Tibial artery (tissue), 4 donors: ENCODE measurements at places on chromosomes 11 and 22.

DNA sequence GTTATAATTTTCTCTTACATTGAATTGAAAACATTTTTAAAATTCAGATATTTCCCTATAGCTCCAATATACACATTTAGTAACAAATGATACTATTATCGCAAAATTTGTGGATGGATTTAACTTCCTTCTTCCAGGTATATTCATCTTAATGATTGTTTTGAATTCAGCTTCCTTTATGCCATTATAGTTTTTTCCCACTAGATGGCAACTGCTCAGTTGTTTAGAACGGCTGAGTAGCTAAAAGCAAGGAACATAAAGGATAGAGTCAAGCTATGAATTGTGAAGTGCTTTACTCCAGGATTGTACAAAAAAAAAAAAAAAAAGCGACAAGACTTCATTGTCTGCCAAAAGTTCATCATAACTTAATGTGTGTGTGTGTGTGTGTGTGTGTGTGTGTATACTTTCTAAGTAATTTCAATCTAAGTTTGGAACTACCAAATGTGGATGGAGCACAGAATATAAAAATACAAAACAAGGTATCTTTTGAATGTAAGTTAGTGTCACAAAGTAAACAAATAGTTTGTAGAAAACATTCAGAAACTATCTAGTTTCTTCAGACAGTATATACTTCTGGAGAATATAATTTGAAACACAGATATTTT, 846.4 kb downstream of the DLG2 start:
- H3K27me3 ChIP-seq, result no peaks in the 10 kb centered on the region
- H3K36me3 ChIP-seq, result no peaks in the 10 kb centered on the region
- H3K27ac ChIP-seq, result no peak overlapping the region
- H3K4me3 ChIP-seq, result no peak overlapping the region

DNA sequence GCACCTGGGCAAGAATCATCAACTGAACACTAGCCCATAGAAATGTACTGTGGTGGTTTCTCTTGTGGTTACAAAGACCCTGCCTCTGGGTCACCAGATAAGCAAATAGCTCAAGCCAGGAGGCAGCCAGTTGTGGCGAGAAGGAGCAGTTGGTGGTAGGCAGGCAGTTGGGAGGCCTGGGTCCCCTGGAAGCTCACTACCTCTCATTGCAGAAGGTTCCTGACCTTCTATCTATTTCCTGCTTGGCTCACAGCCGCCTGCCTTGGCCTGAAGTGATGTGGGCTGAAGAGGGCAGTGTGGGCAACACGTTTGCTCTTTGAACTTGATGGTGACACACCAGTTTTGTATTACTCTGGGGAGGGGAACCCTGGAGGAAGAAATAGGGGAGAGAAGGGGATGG, 34.7 kb downstream of the NECTIN1 start:
- DNase-seq, result no peak
- H3K4me1 ChIP-seq, result peaks cover 20% of the 10 kb centered on the region
- H3K4me3 ChIP-seq, result no peak overlapping the region
- H3K36me3 ChIP-seq, result no peaks in the 10 kb centered on the region
- H3K27ac ChIP-seq, result no peak overlapping the region
- no peaks in the 10 kb centered on the region for H3K27me3 ChIP-seq

DNA sequence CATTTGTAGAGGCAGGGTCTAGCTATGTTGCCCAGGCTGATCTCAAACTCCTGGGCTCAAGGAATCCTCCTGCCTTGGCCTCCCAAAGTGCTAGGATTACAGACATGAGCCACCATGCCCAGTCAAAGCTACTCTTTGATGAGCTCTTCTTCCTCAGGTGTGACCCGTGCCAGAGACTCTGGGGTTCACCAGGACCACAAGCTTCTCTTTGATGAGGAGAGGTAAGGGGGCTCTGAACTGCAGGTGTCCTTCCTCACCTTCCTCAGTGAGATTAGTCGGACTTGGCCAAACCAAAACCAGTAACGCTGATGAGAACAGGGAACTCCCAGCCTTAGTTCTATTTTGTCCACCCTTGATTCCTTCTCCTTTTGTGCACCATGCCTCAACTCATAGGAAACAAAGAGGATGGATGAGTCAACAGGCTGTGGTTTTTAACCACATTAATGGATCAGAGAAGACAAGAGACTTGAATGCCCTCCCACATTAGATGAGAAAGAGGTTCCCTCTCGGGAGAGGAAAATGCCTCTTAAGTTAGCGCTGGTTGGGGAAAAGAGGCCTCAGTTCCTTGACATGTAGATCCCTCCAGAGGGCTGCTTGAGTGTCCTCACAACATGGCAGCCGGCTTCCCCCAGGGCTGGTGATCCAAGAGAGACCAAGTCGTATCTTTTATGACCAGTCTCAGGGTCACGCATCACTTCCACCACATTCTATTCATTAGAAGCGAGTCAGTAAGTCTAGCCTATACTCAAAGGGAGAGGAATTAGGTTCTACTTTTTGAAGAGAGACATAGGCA, 25.7 kb upstream of the CTR9 start:
- no peaks in the 10 kb centered on the region for H3K27me3 ChIP-seq
- no peaks in the 10 kb centered on the region for H3K36me3 ChIP-seq
- H3K4me3 ChIP-seq, result no peak overlapping the region

DNA sequence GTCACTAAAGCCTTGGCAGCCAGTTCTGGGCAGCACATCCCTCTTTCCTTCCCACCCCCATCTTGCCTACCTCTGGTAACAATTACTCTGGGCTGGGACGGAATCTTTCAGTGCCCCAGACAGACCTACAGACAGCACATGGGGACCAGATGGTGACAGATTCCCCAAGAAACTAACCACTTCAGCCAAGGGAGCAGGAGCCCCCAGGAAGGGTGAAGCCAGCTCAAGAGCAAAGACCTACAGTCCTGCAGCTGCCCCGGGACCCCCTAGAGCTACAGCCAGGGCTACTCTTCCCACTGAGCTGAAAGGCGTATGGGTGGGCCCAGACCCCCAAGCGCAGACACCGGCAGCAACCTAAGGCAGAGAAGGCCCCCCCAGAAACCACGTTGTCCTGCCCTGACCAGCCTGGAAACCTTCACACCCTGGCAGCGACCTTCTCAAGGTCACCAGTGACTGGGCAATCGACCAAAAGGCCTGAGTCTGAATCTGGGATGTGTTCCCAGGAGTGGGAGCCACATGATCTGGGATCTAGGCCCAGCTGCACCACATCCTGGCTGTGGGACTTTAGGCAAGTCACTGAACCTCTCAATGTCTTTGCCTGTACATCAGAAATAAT, 65.8 kb downstream of the LRRC32 start:
- H3K4me3 ChIP-seq, result no peak overlapping the region
- DNase-seq, result peak; percentile 92
- H3K27ac ChIP-seq, result peak overlapping the region; percentile 82
- H3K4me1 ChIP-seq, result peaks cover 26% of the 10 kb centered on the region

- no peak overlapping the region for H3K4me3 ChIP-seq
- no peaks in the 10 kb centered on the region for H3K27me3 ChIP-seq
- H3K27ac ChIP-seq, result no peak overlapping the region
- DNase-seq, result no peak
- H3K4me1 ChIP-seq, result no peaks in the 10 kb centered on the region
- no peaks in the 10 kb centered on the region for H3K36me3 ChIP-seq
These were observed 255.8 kb downstream of the TBC1D22A start for GRCh38 chr22:47018010-47018910.

GRCh38 chr11:12026331-12027211, 18.1 kb upstream of the DKK3 start:
- no peaks in the 10 kb centered on the region for H3K27me3 ChIP-seq
- no peaks in the 10 kb centered on the region for H3K36me3 ChIP-seq
- no peaks in the 10 kb centered on the region for H3K4me1 ChIP-seq
- H3K4me3 ChIP-seq, result no peak overlapping the region

GRCh38 chr11:45378516-45378915, 92.4 kb upstream of the SYT13 start:
- no peak overlapping the region for H3K27ac ChIP-seq
- no peak overlapping the region for H3K4me3 ChIP-seq
- H3K27me3 ChIP-seq, result no peaks in the 10 kb centered on the region
- H3K36me3 ChIP-seq, result no peaks in the 10 kb centered on the region
- no peaks in the 10 kb centered on the region for H3K4me1 ChIP-seq
- DNase-seq, result no peak

GRCh38 chr22:24532075-24532474, 22.9 kb downstream of the GUCD1 start:
- H3K4me3 ChIP-seq, result no peak overlapping the region
- H3K4me1 ChIP-seq, result no peaks in the 10 kb centered on the region
- no peaks in the 10 kb centered on the region for H3K27me3 ChIP-seq
- H3K36me3 ChIP-seq, result no peaks in the 10 kb centered on the region
- H3K27ac ChIP-seq, result no peak overlapping the region
- no peak for DNase-seq

DNA sequence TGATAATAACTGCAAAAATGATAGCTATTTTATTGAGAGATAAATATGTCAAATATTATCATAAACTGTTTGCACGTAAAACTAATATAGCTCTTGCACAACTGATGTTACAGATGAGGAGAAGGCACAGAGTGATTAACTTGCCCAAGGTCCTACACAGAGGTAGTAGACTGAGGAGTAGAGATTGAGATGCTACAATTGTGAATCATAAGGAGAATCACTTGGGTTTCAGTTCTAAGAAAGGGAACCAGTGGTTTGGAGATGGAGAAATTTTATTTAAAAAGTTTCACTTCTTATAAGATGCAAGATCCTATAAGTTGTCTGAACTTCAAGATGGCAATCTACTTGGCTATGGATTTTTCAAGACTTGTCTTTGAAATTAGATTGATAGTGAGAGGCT, 224.8 kb upstream of the RAG2 start:
- no peaks in the 10 kb centered on the region for H3K27me3 ChIP-seq
- DNase-seq, result no peak
- H3K36me3 ChIP-seq, result no peaks in the 10 kb centered on the region
- H3K27ac ChIP-seq, result no peak overlapping the region
- no peak overlapping the region for H3K4me3 ChIP-seq

- no peak for DNase-seq
- peaks cover 61% of the 10 kb centered on the region for H3K36me3 ChIP-seq
- H3K4me1 ChIP-seq, result no peaks in the 10 kb centered on the region
- H3K4me3 ChIP-seq, result no peak overlapping the region
- no peaks in the 10 kb centered on the region for H3K27me3 ChIP-seq
These were observed 38.9 kb downstream of the TBC1D22A start for GRCh38 chr22:46801331-46801811.

- H3K4me3 ChIP-seq, result no peak overlapping the region
- peak overlapping the region; percentile 65 for H3K27ac ChIP-seq
- peaks cover 18% of the 10 kb centered on the region for H3K36me3 ChIP-seq
These were observed 48.9 kb downstream of the CD82 start for GRCh38 chr11:44614281-44614775.

GRCh38 chr11:102662607-102663006, 37.5 kb upstream of the MMP20 start:
- no peaks in the 10 kb centered on the region for H3K4me1 ChIP-seq
- H3K36me3 ChIP-seq, result no peaks in the 10 kb centered on the region
- no peak overlapping the region for H3K4me3 ChIP-seq
- H3K27me3 ChIP-seq, result no peaks in the 10 kb centered on the region
- no peak overlapping the region for H3K27ac ChIP-seq
- DNase-seq, result no peak

GRCh38 chr22:43343262-43343669, at the start of gene SCUBE1:
Gene SCUBE1 (minus strand): TSS chr22:43343372. CDS start chr22:43343261, 111 bp downstream.
- no peak within 1 kb of the TSS for H3K27ac ChIP-seq
- H3K4me3 ChIP-seq, result peak within 1 kb of the TSS; percentile 49
- no peak for DNase-seq
- H3K36me3 ChIP-seq, result no peaks in the 10 kb centered on the region

DNA sequence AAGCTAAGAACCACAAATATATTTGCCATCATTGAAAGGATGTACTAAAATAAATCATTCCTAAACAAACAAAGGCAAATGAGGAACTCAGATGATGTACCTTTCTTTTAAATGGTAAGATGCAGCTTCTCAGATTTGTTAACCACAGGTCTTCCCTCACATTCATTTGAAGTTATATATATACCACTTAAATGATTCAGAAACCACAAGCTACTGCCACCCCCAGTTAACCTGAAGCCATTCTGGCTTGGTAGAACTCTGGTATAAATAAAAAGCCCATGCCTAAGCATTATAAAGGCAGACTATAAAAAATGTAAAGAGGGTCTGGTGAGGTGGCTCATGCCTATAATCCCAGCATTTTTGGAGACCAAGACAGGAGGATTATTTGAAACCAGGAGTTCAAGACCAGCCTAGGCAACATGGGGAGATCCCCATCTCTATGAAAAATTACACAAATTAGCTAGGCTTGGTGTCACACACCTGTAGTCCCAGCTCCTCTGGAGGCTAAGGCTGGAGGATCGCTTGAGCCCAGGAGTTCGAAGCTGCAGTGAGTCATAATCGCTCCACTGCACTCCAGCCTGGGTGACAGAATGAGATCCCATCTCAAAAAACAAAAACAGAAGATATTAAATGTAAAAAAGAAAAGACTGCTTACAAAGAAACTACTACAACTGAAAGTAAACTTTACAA, 1185.3 kb downstream of the JRKL start:
- no peaks in the 10 kb centered on the region for H3K36me3 ChIP-seq
- no peak for DNase-seq

DNA sequence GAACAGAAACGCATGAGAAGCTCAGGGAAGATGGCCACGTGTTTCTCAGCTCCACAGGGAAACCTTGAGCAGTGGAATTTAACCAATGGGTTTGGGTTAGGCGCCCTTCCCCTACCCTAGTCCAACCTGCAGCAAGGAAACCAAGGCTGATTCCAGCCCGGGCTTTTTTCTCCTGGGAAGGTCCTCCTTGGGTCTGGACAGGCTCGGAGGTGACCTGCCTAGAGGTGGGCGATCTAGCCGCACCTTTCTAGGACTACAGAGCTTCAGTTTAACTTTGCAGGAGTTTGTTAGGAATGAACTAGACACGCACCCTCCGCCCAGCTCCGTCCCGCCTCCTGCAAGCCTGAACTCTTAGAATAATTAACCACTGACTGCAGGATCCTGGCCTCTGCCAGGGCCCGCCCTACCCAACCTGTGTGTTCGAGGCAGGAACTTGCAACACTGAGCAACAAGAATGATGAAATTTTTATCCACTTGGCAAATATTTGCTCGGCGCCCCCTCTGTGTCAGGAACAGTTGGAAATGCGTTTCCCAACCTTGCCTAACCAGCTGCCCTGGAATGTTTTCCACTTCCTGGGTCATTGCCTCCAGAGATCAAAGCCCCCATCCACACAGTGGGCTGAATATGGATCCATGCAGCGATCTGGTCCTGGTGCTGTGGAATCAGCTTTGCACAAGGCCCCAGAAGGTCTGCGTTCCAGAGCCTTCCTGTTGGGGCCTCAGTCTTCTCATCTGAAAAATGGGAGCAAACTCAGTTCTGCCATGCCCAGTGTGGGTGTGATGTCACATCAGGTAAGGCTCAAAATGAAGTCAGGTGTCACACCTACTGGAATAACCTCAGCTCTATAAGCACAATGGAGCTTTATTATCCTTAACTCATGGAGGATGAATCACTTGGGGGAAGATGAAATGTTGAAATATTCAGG, 13.3 kb downstream of the MPST start:
- H3K27me3 ChIP-seq, result no peaks in the 10 kb centered on the region
- no peak overlapping the region for H3K4me3 ChIP-seq
- peaks cover 21% of the 10 kb centered on the region for H3K36me3 ChIP-seq
- DNase-seq, result no peak
- H3K27ac ChIP-seq, result no peak overlapping the region

- DNase-seq, result no peak
- H3K27me3 ChIP-seq, result no peaks in the 10 kb centered on the region
- no peak overlapping the region for H3K27ac ChIP-seq
- H3K4me3 ChIP-seq, result no peak overlapping the region
- H3K36me3 ChIP-seq, result no peaks in the 10 kb centered on the region
These were observed 38.0 kb downstream of the TMEM45B start for GRCh38 chr11:129853518-129854231.

GRCh38 chr22:48821727-48822126, 1005.9 kb downstream of the BRD1 start:
- peak; percentile 55 for DNase-seq
- no peaks in the 10 kb centered on the region for H3K36me3 ChIP-seq
